Hematopoietic multipotent progenitor cell treated with erythropoietin and hydrocortisone succinate and interleukin-3 and kit ligand, for 4 days (in vitro differentiated cells): ENCODE measurements at places on chromosomes 4 and X.

GRCh38 chr4:7645956-7646355 lies 211.2 kb upstream of the PSAPL1 start:
- DNase-seq, result no peak

GRCh38 chrX:109184506-109185139 lies 297.3 kb downstream of the GUCY2F start:
- DNase-seq, result no peak

- DNase-seq, result no peak
Observed at GRCh38 chr4:113276464-113277170, 227.2 kb downstream of the ANK2 start.

DNA sequence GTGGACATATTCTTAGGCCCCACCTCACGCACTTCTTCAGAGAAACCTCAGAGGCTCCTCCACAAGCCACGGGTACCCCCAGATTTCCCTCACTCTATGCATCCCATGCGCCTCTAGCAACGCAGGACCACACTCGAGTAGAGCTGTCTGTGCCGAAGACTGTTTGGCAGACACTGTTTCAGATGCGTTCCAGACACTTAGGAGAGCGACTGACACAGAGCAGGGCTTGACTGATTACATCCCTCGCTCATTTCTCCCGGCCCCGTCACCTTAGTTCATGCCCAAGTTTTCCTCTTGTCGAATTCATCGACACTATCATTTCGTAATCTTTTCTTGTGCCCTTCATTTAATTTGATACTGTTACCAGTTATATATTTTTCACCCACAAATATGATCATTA lies 15.0 kb downstream of the SORBS2 start:
- no peak for DNase-seq

GRCh38 chrX:17174671-17175070 lies 200.3 kb upstream of the NHS start:
- DNase-seq, result no peak

DNA sequence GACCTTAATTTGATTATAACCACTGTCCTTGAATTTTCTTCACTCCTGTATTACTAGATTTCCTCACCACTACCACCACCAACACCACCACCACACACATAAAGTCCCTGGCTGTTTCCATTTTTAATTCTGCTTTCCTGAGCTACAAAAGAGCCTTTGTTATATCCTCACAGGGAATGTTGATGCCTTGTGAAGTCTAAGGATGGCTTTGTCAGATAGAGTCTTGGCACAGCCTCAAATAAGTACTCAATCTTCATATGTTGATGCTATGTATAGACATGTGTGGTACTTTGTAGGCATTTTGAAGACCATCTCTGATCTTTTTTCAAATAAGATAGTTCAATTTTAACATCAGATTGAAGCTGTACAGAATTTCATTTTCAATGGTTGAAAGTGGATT lies 1016.7 kb upstream of the LCORL start:
- no peak for DNase-seq

DNA sequence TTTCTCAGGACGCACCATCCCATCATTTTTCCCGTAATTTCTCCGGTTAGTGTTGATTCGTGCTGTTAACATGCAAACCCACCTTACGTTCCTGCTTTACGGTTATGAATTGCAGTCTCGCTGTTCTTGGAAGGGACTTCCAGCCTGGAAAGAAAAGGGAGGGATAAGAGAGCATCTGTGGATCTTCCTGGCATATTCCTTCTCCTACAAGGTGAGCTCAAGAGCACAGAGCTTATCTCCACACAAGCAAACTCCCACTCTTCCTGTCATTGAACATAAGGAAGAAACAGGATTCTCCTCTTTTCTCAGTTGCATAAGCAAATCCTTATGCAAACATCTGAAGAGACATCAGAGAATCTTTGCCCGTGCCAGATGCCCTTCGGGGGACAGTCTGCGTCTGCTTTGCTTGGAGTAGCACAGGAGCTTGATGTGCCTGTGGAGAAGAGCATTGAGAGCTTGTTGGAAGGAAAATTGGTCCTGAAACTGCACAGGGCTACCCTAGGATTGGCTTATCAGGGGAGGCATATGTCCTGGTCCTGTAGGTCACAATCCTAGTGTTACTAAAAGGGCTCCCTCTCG lies 127.0 kb downstream of the ASMT start:
- no peak for DNase-seq

DNA sequence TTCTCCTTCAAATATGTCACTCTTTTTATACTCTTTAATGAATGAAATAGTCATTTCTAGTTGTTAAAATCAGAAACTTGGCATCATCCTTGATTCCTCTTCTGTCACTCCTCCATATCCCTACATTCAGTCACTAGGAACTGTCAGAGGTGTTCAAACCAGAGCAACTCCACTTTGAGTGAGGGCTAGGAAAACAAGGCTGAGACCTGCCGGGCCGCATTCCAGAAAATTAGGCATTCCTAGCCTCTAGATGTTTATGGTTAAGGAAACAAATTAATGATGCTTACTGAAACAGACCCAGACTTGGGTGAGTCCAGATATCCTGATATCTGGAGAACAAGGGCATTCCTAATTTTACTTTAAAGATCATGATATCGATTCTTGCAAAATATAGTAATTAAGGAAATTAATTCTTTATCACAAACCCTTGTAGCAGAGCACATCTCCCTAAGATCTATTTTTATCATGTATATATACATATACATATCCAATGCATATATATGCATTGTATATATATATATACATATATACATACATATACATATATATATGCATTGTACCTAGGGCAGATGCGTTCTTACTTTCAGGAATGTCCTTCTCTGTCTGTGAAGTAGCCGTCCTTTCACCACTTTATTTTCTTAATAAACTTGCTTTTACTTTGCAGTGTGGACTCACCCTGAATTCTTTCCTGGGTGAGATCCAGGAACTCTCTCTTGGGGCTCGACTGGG lies 98.4 kb upstream of the GC start:
- DNase-seq, result no peak

GRCh38 chr4:1664141-1664540 lies 20.0 kb downstream of the FAM53A start:
- no peak for DNase-seq

DNA sequence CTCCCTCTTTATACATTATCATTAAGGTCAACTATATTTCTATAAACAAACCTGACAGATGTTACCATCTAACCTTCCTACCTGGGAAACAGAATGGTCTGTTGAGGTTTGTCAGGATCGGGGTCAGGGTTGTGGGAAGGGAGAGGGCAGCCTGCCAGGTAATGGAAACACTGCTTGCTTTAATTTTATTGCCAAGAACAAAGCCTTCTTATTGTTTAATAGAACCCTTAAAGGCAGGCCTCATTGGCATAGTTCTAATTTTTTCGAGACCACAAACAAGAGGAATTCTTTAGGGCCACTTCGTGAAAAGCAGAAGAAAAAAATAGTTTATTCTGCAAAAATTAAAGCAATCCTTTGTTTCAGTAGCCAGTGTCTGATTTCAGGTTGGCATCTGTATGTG lies 113.2 kb downstream of the MID1 start:
- no peak for DNase-seq

DNA sequence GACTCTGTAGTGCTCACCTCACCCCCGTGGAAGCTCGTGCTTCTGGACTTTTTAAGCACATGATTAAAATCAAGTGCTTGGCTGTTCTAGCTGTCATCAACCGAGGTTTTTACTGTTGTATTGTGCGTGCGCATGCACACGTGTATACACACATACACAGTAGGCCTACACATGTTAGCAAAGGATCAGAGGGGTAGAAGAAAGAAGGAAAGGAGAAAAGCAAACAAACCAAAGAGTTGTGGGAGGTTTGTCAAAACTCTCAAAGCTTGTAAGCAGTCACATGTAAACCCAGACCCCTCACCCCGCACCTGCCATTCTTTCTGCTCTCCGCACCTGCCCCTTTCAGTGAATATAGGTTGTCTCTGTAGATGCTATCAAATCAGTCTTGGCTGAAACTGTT lies 311.8 kb downstream of the HS3ST1 start:
- DNase-seq, result no peak

- peak; percentile 74 for DNase-seq
Observed at GRCh38 chrX:1534301-1535168, 2.5 kb downstream of the P2RY8 start.

GRCh38 chr4:142307857-142308256 lies 538.2 kb downstream of the INPP4B start:
- DNase-seq, result no peak

GRCh38 chr4:20172070-20172760 lies 79.5 kb upstream of the SLIT2 start:
- DNase-seq, result no peak

DNA sequence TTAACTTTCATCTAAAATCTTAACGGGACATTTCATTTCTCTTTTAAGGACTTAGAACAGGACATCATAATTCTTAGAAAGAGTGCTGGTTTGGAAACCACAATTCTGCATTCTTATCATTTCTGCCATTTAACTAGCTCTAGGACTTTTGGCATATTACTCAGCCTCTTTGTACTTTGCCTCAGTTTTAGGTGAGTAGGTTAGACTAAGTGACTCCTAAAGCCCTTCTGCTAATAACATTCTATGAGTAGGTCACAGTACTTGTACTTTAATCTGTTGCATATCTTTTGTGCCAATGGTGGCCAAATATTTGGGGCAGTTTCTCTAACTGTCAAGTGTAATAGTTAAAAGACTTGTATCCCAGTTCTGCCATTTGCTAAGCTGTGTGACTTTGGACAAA lies 115.4 kb upstream of the NUDT6 start:
- DNase-seq, result peak; percentile 64

DNA sequence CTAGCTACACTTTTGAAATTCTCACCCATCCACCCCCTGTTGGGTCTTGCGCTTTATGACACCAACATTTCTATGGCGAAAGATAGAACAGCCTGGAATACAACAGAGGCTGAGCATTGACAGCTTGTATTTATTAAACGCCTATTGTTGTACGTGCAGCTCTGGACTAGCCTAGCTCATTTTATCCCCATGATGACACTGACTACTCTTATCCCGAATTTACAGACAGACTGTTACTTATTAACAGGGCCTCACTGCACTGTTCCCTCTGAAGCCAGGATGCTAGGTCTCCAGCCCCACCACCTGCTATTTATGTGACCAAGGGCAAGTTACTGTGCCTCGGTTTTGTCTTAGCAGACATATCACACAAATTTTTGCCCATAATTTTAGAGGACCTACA lies 1.0 kb upstream of the RFC1 start:
- DNase-seq, result no peak

DNA sequence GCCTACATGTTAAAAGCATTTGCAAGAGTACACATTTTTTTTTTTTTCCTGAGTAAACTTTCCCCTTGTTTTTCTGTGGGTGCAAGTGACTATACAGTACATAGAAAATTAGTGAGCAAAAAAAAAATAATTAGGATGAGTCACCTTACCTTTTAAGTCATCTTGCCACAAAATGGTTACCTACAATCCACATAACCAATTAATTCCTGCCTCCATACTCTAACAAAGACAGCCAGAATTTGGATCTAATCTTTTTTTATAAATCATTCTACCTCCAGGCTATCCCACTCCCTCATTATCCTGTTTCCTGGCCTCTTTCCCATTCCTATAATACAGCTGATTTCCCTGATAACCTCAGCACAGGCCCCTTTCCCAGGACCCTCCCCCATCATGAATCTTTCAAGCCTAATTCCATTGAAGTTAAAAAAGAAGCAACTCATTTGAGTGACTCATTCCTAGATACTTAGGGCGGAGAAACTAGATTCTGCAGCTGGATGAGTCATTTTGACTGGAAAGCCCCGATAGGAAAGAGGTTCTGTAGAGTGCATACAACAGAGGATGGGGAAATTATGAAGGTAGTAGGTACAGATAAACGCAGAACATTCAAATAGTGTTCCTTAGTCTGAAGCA lies 128.2 kb downstream of the C4orf51 start:
- DNase-seq, result peak; percentile 56

GRCh38 chr4:123396307-123397143 lies at the start of gene SPRY1:
TSS of gene SPRY1 (plus strand) at chr4:123396795. CDS start at chr4:123401592, 4,797 bp downstream.
- DNase-seq, result peak; percentile 97

DNA sequence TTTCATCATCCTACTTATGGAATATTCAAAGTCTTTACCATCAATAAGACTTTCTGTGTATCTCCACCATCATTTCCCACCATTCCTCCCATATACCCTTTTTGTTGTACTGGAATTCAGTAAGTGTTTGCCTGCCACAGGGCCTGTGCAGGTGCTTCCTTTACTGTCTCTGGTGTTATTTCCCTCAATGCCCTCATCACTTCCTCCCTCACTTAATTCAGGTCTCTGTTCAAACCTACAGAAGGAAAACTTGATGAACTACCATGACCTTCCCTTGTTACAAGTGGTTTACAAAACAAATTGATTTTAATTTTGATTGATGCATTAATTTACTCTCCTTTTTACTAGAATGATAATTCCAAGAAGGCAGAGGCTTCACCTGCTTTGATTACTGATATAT lies 159.5 kb upstream of the FAT4 start:
- DNase-seq, result no peak

- no peak for DNase-seq
Observed at GRCh38 chrX:122941806-122942205, 242.3 kb upstream of the GRIA3 start.

DNA sequence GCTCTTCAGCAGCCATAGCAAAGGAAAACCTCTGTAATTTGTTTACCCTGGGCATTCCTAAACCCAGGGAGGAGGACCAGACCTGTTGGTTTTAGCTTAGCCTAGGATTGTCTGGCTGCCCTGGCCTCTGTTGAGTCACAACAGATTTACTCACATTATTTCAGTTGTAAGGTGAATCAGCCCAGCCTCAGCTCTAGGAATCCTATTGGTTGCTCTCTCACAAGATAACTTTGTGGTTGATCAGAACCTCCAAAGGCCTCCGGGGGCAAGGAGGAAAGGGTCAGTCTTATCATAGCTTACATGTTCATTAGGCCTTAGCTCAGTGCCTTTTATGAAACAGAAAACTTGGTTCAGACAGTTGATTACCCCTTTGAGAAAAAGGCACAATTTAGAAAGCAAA lies 41.0 kb downstream of the PDK3 start:
- peak; percentile 81 for DNase-seq

DNA sequence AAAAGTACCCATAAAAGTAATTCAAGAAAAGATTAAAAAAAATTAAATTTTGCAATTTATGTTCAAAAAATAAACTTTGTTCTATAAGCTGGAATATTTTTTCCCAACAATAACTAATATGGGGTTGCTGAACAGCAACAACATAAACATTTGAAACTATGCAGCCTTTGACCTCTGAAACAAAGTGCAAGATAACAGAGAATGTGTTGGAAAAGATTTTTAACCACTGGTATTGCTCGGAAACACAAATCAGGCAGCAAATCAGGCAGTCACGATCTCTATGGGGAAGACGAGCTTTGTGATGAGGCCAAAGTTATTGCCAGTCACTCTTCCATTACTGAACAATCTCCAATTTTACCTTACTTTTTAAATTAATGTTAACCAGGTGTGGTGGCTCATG lies 332.1 kb downstream of the PABPC4L start:
- no peak for DNase-seq

DNA sequence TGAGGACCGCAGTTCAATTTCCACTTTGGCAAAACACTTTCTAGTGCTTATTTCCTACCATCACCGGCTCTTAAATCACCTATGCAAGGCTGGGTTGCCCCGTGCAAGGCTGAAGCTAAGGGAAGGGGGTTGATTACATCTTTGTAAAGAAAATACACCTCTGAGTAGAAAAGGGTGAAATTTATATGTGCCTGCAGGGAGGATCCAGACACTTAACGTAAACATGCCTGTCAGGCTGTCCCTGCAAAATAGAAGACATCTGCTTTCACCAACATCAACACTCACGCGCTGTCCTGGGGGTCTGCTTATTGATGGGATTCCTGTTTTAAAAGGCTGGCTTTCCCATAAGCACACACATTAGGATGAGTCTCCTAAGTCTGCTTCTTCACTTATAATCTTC lies 92.0 kb downstream of the PRKX start:
- no peak for DNase-seq

GRCh38 chrX:13478740-13479451 lies 90.5 kb upstream of the EGFL6 start:
- DNase-seq, result no peak

GRCh38 chr4:68132342-68132741 lies 2.7 kb upstream of the TMPRSS11F start:
- DNase-seq, result no peak
